KBM-7 (cell line): ENCODE measurements at places on chromosomes 5 and 9.

DNA sequence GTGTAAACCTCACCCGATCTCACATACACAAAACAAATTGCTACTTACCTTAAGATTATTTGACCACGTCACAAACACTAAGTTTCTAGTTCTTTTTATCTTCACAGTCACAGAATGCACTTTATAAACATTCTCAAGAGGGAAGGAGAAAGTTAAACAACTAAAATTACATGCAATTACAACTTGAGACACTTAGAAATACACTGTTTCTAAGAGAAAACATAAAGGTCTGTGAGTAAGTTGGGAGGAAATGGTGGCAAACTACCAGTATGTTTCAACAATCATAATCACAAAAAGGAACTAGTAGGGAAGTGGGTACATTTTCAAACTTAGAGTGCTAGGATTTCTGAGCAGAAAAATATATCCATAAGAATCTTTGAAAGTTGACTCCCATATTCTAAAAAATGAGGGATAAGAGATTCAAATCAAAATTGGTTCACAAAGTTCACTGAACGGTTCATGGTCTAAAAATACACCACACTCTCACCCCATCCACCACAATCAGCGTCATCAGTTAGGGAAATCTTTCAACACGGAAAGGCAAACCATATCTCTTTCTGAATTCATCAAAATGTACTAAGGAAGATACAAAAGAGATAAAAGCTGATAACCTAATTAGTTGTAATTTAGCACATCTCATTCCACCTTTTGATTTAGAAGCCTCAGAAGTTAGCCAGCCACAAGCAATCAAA, 182.6 kb downstream of the BNC2 start:
- no peak for DNase-seq

GRCh38 chr5:126477294-126478117, 54.3 kb downstream of the GRAMD2B start:
- no peak for DNase-seq

GRCh38 chr5:28110781-28111180, 1072.4 kb upstream of the CDH9 start:
- DNase-seq, result no peak

- DNase-seq, result no peak
These were observed 18.0 kb downstream of the NNT start for GRCh38 chr5:43620944-43621505.

GRCh38 chr5:124034963-124035362, 523.0 kb downstream of the CSNK1G3 start:
- no peak for DNase-seq

DNA sequence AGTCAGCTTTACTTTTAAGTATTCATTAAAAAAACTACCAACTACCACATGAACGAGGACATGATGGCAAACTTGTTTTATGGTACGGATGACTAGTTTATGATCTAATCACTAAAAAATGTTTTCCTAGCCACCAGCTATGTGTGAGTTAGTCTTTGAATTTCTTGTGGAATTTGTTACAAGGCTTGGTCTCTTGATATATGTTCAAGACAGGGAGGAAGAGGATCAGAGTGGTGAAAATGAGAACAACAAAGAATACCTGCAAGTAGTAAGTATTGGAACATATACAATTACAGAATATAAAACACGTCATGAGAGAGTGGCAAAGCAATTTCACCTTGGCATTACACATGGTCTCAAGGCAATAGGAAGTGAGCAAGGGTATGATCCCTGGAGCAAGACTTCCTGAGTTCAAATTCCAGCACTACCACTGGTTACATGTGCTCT, 548.6 kb upstream of the TLE4 start:
- no peak for DNase-seq

GRCh38 chr5:148374690-148375360, 8.9 kb upstream of the FBXO38 start:
- DNase-seq, result peak; percentile 40

DNA sequence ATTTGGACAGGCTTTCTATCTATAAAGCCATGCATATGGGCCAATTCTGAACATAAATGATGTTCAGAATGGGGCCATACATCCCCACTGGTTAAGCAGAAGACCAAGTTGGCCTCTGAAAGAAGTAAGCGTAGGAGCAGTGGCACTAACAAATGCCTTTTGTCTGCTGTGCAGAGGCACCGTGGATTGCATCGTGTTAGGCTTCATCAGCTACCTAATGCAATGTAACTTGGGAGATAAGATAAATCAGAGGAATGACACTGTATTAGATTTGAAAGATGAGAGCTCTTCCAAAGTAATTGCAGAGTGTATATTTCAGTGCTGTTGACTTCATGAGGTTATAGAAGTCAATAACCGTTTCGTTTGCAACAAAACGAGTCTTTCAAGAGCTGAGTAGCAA, 148.1 kb downstream of the PARP8 start:
- no peak for DNase-seq

- DNase-seq, result no peak
These were observed 11.7 kb upstream of the CERCAM start for GRCh38 chr9:128408963-128409431.

DNA sequence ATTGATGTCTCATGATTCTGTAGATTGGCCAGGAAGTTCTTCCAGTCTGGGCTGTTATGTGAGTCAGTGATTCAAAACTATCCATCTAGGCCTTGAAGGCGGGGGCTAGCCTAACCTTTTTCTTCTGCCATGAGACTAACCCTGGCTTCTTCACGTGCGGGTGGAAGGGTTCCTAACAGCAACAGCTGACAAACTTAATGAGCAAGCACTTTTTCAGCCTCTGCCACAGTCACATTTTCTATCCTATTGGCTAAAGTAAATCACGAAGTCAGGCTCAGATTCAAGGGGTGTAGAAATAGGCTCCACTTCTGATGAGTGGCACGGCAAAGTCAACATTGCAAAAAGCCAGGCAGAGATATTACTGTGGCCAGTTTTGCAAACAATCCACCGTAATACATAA, 68.4 kb downstream of the STK32A start:
- DNase-seq, result no peak

DNA sequence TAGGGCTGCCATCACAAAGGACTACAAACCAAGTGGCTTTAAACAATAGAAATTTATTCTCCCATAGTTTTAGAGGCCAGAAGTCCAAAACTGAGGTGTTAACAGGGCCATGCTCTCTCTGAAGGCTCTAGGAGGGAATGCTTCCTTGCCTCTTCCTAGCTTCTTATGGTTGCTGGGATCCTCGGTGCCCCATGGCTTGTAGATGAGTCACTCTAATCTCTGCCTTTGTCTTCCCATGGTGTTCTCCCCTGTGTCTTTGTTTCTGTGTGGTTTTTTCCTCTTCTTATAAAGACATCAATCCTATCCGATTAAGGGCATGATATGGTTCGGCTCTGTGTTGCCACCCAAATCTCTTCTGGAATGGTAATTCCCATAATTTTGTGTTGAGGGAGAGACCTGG, 178.8 kb upstream of the NREP start:
- no peak for DNase-seq

DNA sequence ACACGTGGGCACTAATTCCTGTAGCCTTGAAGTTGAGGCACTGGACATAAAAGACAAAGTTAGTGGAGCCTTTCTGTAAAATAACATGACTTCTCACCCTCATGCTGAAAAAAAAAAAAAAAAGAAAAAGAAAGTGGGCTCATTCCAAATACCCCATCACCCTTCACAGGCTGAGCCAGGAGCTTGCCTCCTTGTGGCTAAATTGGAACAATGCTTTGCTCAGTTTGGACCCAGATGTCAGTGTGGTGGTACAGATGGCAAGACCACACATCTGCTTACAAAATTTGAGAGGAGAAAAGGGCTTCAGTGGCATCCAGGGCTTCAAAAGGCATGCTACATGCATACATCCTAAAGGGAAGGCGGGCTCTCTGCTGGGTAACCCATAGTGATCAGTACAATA, 342.8 kb downstream of the EBF1 start:
- no peak for DNase-seq

GRCh38 chr5:172426086-172426485, 28.2 kb downstream of the SH3PXD2B start:
- no peak for DNase-seq

GRCh38 chr5:44574678-44575077, 185.5 kb upstream of the FGF10 start:
- no peak for DNase-seq

DNA sequence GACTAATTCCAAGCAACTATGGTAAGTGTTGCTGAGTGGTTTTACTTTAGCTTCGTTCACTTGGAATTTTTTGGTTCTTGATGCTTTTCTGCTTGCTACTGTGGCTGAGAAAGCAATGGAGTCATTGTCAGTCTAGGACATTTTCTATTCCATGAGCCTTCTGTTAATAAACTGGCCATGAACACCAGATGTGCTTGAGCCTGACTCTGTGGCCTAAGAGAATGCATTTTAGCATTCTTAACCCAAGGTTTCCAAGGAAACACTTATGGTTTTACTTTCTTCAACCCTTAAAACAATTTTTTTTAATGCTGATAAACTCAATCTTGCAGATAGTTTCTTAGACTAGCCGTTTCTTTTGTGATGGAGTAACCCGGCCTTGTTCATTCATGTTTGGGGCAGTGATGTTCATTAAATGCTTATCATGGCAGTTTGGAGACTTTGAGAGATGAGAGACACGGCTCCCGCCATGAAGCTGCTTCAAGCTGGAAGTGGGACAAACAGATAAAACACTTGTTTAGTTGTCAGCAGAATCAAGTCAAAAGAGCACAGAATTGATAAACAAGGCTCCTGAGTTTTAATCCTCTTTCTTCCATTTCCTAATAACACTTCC, 42.4 kb downstream of the OSTF1 start:
- no peak for DNase-seq

DNA sequence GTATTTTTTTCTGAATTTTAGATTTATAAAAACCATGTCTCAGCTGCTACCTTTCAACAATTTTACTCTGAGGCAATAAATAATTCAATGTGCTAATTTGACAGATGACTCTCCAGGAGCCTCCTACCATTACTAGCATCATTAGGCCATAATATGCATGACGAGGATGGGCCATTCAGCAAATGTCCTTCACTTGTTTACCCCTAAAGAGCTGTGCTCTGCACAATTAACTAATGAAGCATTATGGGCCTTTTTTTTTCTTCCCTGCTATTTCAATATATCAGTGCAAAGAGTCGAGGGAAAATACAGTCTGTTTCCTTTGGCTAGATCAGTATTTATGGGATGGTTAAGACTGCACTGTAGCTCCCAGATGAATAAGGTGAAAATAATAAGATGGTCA, 627.2 kb downstream of the ISL1 start:
- DNase-seq, result no peak

GRCh38 chr5:135705941-135706466, 127.2 kb upstream of the CXCL14 start:
- DNase-seq, result no peak

GRCh38 chr5:19676895-19677294, 311.1 kb downstream of the CDH18 start:
- no peak for DNase-seq

DNA sequence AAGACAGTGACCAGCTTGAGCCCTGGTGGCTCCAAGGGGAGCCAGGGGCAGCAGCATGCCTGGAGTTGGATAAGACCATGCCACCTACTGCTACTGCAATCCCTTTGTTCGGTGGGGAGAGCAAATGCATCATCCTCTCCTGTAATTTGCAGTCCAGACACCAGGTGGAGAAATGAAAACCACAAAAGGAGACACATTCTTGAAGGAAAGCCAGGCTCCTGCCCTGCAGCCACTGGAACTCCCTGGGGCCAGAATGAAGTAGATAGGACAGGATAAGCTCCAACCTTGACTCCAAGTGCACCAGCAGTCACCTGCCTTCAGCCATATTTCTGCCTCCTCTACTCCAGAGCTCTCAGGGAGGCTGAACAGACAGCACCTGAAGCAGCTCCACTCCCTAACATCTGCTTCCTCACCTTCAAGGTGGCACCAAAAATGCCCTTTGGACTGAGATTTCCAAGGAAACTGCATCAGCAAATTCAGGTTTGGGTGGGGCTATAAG, 65.1 kb upstream of the IQGAP2 start:
- DNase-seq, result peak; percentile 83

- no peak for DNase-seq
These were observed 3.7 kb upstream of the BAAT start for GRCh38 chr9:101388507-101388993.

DNA sequence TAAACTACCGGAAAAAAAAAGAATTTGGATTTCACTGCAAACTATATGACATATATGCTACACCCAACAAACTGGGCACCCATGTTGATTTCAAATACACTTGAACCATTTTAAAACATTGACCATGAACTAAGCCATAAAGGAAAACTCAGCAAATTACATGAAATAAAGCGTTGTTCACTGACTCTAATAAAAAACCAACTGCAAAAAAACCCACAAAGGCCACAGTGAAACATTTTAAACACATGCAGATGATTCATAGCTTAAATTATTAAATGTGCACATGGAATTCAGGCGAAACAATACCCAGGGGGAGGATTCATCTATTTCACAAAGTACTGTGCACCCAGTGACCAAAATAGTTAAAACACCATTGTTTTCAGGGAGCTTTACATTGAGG, 33.3 kb downstream of the MTRR start:
- no peak for DNase-seq

DNA sequence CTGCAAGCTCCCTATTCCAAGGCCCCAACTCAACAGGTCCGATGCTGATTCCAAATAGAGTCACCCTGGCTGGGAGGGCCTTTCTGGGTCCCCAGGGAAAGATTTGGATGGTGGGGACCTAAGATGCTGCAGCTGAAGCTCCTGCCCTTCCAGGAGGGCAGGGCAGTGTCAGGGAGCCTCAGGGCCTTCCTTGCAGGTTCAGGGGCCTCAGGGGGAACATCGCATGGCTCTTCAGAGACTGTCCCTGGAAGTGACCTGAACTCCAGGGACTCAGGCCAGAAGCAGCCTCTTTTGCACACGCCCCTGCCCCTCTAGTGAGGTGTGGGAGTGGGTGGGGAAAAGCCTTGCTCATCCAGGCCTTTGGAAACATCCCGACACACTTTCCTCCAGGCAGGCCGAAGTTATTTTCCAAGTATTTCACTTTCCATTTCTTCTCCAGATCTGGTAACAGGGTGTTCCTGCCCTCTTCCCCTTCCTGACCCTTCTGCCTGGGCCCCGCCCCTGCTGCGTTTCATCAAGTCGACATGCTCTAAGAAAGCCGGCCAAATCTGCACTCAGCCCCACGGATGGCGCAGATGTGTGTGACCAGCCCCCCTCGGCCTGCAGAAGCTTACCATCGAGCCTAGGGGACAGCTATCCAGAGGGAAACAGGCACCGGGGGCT, 159.5 kb downstream of the FGF18 start:
- DNase-seq, result no peak

GRCh38 chr9:127232833-127233549, 31.6 kb upstream of the GARNL3 start:
- DNase-seq, result no peak
